ENCODE measurements at places on chromosomes 3 and 15.

DNA sequence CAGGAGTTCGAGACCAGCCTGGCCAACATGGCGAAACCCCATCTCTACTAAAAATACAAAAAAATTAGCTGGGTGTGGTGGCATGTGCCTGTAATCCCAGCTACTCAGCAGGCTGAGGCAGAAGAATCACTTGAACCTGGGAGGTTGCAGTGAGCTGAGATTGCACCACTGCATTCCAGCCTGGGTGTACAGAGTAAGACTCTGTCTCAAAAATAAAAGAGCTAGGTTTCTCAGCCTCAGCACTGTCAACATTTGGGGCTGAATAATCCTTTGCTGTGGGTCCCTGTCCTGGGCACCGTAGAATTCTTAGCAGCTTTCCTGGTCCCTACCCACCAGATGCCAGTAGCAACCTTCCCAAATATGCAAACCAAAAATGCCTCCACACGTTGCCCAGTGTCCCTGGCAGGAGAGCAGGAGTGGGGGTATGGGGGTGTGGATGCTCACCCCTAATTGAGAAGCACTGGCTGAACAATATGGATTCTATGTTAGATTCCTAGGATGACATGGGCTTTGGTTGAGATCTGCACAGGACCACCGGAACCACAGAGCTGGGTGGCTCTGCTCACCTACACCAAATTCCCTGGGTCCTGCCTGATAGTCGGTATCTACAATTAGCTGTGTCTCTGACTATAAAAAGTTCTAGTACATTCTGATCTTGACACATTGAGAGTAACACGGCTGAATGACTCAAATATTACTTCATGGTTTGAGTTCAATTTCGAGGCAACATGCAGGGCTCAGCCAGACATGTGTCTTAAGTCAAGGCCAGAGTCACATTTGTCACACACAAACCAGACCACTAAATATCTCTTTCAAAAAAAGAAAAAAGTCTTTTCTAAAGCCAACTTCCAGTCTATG is 577.0 kb upstream of the MDFIC2 start:
- DNase-seq, result no peak

- no peak for DNase-seq
Measured at GRCh38 chr15:66730168-66731021, 28.4 kb downstream of the SMAD6 start.

DNA sequence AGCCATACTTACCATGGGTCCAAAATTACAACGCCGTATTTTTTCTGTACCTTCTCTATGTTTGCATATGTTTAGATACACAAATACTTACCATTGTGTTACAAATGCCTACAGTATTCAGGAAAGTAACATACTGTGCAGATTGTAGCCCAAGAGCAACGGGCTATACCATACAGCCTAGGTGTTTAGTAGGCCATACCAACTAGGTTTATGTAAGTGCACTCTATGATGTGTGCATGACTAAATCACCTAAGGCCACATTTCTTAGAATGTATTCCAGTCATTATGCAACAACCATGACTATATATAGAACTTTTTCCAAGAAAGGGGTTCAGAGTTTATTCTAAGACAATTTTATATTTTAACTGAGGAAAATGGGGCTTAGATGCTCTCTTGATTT is 411.7 kb downstream of the MAGI1 start:
- no peak for DNase-seq

- DNase-seq, result no peak
Measured at GRCh38 chr3:115272036-115272824, 125.1 kb upstream of the ZBTB20 start.

- DNase-seq, result no peak
Measured at GRCh38 chr3:44114142-44114541, 127.5 kb upstream of the TOPAZ1 start.

DNA sequence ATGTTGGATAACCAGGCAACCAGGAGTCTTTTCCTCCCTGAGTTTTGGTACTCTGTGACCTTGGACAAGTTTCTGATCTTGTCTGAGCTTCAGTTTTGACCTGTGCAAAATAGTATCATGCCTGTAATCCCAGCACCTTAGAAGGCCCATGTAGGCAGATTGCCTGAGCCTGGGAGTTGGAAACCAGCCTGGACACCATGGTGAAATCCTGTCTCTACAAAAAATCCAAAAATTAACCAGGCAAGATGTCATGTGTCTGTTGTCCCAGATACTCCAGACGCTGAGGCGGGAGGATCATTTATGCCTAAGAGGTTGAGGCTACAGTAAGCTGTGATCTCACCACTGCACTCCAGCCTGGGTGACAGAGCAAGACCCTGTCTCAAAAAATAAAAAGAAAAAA is 114.8 kb downstream of the IL12A start:
- no peak for DNase-seq

DNA sequence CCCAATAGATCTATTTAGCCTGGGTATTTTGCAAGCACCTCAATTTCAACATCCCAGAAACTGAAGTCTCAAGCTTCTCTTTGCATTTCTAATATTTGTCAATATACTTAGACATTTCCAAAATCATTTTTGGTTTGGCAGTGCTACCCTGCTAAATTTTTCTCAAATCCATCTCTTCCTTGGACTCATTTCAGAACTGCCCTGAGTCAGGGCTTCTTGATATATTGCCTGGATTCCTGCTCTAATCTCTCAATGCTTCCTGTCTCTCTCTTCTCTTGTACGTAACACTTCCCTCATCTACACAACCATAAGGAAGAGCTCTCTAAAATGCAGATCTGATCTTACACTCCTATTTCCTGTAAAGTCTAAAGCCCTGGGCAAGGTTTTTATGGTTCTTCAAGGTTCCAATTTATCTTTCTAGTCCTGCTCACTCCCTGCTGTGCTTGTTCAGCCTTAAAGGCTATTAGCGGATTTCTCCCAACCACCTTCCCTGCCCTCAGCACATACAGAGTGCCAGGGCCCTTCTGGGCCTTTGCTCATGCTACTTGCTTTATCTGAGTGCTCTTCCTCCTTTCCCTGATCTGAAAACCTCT is 53.0 kb upstream of the MME start:
- DNase-seq, result no peak

DNA sequence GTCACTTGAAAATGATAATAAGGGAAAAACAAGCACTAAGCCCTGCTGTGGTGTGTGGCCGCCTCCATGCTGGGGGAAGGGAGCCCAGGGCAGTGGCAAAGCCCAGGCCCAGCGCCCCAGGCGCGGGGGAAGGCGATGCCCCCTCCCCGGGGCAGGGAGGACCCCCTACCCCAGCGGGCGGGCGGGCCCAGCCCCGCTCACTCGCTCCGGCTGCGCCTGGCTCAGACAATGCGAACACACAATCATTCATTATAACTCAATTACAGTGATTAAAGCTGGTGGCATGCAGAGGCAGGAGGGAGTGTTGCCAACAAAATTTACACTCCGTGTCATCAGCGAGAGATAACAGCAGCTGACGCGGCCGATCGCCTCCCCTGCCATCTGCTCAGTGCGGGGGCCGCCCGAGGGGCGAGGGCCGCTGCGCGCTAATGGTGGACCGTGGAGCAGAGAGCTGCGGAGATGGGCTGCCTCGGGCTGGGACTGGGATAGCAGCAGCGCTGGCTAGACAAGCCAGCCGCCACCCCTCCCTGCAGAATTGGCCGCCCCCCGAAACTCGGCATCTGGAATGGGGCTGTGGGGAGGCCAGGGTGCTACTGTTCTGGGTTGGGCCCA is 64.1 kb downstream of the TLE3 start:
- DNase-seq, result no peak
